Stimulated activated CD8-positive, alpha-beta memory T cell treated with anti-CD3 and anti-CD28 coated beads, Interleukin-15, amount 100 ng/mL, for 24 hours (primary cell): ENCODE measurements at places on chromosomes 1 and 21.

GRCh38 chr1:6077919-6078318 is 32.2 kb downstream of the KCNAB2 start:
- no peak for DNase-seq

DNA sequence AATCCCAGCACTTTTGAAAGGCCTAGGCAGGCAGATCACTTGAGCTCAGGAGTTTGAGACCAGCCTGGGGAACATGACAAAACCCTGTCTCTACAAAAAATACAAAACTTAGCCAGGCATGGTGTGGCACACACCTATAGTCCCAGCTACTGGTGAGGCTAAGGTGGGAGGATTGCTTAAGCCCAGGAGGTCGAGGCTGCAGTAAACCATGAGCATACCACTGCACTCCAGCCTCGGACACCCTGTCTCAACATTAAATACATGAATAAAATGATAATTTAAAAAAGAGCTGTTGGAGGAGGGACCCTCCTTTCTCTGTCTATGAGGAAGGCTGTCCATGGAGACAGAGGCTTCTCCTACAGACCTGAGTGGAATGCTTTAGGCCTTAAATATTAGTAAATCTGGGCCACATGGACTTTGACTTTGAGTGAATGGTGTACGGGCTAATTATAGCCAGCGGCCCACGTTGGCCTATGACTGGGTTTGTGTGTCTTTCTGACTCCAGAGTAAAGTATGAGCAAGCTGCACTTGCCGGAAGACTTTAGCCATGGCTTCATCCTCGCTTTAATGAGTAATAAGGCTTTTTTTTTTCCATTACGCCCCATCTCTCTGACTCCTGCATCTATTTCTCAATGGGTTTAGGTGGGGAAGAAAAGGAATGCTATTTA is 21.3 kb downstream of the RAB3B start:
- no peak for DNase-seq

DNA sequence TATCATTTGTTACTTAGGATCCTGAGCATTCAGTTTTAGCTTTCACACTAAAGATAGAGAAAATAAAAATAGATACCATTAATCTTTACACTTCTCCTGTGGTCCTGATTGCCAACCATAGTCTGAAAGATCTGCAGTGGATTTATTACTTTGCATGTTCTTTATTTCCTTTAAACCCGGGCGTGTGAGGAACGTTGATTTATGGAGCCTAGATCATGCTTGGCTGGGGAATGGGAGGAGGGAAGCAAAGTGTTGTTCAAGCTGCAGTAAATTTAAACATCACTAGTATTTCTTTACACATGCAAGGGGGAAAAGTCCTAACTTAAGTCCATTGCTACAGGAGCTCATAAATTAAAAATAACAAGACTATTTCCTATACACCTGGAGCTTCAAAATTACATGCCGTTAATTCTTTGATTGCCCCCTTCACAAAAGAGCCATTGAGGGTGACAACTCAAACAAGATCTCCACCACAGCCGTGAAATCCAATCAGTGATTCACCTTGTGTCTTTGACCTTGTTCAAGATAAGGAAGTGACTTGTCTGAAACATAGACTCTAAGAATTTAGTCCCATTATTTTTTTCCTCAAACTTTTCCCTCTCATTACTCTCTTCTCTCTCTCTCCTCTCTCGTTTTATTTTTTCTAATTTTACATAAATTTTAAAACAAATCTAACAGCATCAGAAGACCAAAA is 282.7 kb downstream of the KIF26B start:
- DNase-seq, result no peak

- no peak for DNase-seq
Measured at GRCh38 chr1:38102636-38103035, 56.0 kb upstream of the POU3F1 start.

GRCh38 chr1:162988869-162989268 is 80.3 kb upstream of the RGS4 start:
- no peak for DNase-seq

DNA sequence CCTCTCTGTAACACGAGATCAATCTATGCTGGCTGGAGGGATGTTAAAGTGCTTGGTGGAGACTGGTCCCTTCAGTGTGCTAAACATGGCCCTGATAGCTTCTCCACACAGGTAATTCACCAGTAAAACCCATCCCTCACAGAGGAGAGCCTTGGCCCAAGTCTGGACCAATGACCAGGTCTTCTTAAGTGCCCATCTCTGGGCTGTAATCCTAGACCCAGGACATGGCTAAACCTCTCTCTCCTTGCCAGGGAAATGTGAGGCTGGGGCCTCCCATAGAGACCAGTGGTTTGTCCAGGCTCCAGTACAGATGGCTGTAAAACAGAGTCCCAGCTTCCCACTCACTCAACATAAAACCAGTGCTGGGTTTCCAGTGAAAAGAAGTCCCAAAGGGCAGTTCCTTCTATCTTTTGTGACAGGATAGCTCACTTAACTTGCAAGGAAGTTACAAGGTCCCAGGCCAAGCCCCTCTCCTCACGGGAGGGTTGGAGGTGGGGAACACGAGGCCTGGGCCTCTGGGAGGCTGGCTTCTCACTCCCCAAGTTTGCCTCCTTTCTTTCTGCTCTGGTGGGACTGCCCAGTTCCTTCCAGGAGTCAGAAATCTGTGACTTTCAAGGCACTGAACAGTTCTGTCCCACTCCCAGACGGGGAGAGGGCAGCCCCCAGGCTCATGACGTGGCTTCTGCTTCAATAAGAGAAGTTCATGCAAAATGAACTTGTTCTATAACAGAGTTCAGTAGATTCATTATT is 2.2 kb upstream of the KIF17 start:
- no peak for DNase-seq

DNA sequence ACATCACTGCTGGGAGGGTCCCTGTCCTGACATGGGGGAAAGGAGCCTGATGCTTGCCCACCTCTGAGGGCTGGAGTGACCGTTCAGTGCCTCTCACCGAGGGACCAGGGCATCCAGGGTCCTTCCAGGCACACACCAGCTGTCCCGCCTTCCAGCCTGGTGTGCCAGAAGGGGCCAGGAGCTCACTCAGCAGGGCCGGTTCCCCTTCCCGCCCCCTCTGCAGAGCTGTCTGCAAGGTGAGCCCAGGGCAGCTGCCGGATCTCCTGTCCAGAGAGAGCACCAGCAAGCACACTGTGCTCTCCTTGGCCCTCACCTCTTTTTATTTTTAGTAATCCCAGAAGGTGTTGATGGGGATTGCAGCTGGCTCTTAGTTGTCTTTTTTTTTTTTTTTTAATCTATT is 16.9 kb downstream of the H6PD start:
- DNase-seq, result no peak

- DNase-seq, result no peak
Measured at GRCh38 chr1:170993151-170993550, 57.8 kb downstream of the MROH9 start.

- no peak for DNase-seq
Measured at GRCh38 chr1:18924221-18924691, 21.9 kb upstream of the ALDH4A1 start.

- no peak for DNase-seq
Measured at GRCh38 chr1:170623171-170623570, 40.8 kb upstream of the PRRX1 start.

DNA sequence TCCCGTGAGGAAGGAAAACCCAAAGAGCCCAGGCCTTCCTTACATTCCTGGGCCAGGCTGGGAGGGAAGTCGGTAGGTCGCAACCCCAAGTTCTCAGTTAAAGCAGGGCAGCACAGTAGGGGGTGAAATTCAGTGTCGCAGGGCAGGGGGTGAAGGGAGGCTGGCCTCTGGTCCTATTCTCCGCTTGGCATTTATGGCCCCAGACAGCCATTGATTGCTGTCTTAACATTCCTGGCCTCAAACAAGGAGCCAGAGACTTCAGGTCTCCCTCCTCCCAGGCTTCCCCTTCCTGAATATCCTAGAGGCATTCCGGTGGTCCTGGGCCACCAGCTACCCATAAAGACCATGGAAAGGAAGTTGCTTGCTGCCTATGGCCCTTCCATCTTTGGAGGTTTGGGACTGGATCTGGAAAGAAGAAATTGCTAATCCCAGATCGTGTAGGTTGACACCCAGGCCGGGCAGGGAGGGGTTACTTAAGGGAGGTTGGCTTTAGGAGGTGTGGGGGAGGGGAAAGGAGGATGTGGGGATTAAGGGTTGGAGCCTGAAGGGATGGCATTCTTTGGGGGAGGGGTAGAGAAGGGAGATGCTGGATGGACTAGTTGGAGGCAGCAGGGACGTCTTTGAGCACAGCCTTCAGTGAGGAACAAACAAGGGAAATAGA is 1.7 kb downstream of the LIN28A start:
- DNase-seq, result no peak

DNA sequence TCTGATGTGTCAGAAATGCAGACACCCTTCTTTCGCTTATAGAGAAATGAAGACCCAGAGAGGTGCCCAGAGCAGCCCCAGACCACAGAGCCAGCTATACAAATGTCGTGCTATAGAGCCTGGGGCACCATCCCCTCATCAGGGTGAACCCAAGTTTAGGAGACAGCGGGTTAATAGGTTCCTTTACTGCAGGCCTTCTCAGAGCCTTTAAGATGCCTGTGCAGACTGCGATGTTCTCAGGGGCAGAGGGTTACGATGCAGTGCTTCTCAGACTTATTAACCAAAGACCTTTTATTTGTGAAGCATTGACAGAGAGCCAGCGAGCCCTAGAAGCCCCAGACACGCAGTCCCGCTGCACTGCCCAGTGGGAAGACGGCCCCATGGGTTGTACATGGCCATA is 46.9 kb downstream of the STPG1 start:
- no peak for DNase-seq

DNA sequence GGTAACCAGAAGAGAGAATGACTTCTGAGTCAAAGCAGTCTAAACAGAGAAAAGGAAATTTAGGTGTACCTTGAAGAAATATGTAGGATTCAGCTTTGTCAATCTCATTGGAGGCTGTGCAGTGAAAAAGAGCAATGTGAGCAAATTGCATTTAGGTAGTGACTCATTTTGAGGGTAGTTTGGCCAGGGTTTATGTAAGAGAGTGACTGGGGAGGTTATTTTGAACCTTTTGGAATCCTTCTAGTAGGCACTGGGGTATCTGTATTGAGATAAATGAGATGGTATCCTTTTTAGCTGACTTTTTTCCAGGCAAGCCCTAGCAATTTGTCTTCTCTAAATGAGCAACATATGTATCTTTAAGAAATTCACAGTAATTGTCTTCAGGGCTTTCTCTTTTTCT is 95.9 kb downstream of the DISP1 start:
- no peak for DNase-seq

- DNase-seq, result no peak
Measured at GRCh38 chr1:38094711-38095290, 48.2 kb upstream of the POU3F1 start.

DNA sequence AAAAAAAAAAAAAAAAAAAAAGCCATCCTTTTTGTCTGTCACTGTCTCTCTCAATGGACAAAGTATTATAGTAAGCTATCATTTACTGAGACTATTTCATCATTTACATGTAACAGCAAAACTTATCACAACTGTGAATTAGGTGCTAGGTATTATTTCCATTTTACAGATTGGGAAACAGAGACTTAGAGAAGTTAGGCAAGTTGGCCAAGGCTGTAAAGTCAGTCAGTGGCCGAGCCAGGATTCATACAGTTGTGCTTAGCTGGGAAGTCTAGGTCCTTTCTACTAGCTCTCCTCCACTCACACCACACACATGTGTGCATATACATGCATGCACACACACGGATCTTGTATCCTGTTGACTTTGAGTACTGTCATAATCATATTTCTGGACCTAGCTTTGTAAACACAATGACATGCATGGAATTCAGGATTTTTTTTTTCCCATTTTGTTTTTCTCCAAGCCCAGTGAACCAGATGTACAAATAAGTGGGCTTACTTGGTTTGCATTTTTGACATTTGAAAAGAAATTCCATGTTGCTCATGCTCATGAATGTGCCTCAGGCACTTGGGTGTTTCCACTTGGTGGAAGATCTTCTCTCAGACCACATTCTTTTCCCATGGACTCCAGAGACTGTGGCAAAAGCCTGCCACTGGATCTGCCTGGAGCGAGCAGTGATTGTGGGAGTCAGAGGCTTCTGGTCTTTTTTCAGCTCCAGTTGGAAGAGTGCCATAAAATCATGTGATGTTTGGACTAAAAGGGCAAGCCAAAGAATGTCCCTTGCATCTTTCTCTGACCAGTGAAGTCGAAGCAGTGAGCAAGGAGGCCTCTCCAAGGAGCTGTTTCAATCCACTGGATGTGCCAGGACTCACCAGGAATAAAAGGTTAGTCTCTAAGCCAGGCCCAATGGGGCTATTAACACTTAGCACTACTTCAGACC is 61.7 kb upstream of the DNAJC6 start:
- no peak for DNase-seq

DNA sequence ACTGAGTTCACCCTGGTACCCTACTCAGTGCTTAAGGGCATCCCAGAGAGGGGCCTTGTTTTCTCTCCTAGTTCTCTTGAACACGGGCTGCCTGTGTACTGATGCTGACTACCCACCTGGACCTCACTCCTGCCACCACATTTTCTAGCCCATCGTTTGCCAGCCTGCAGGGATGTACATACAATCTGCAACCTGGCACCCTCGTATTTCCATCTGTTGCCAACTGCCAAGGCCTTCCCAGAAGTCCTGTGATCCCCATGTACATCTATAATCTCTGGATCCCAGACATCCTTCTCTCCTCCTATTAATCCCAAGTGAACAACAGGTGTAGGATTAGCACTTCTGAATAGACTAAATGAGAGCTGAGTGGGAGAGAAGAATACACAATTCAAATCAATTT is 212.0 kb downstream of the SLC45A1 start:
- DNase-seq, result no peak

GRCh38 chr1:98675282-98675681 is 13.8 kb downstream of the SNX7 start:
- DNase-seq, result no peak

GRCh38 chr21:44285138-44285992 is at the start of gene AIRE:
TSS of gene AIRE (plus strand) at chr21:44285876. CDS start at chr21:44286007, 131 bp downstream.
- DNase-seq, result no peak

- DNase-seq, result no peak
Measured at GRCh38 chr1:173082913-173083312, 32.2 kb upstream of the TNFSF18 start.

GRCh38 chr1:239558559-239558958 is 172.2 kb downstream of the CHRM3 start:
- DNase-seq, result no peak

DNA sequence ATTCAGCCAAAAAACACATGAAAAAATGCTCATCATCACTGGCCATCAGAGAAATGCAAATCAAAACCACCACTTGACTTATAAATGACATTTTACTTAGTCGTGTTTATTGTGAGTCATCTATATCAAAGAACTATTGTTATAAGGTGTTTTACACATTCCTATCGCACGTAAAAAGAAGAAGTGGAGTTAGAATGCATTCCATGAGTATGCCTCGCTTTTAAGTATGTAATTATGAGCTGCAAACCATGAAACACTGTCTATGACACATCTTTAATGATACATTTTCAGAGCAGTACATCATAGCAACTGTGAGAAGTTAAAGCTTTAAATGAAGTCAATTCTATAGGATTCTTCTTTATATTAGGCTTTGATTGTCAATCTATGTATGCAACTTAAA is 614.3 kb upstream of the ADAMTS5 start:
- no peak for DNase-seq
